Pulmonary artery endothelial cell (primary cell): ENCODE measurements at places on chromosomes 6 and 20. TPM values are rescaled to one million over a fixed set of nuclear protein-coding genes. Genes with fewer than 3 reads are reported as not detected.

The FOXC1 gene
- 12.6 and 13.8 TPM in 2 replicates for total RNA-seq

The CLPSL1 gene
- total RNA-seq = not detected in 2 replicates

The TUBB2B gene
- 2.4 and 5.7 TPM in 2 replicates for total RNA-seq

The PDE10A gene
- 7.1 and 9.8 TPM in 2 replicates for total RNA-seq

The CST8 gene
- not detected in 2 replicates for total RNA-seq

The SIRPG gene
- total RNA-seq = not detected in 2 replicates

The UTRN gene
- 229 and 250 TPM in 2 replicates for total RNA-seq

The CALHM4 gene
- total RNA-seq = 0.13 and 0.28 TPM in 2 replicates

The MEP1A gene
- total RNA-seq = not detected in 2 replicates

The SPTLC3 gene
- total RNA-seq = 0.40 and 0.71 TPM in 2 replicates

The UNC5CL gene
- total RNA-seq = 0.04 and 0.07 TPM in 2 replicates

The NANP gene
- total RNA-seq = 10.0 and 10.2 TPM in 2 replicates

The COL21A1 gene
- total RNA-seq = 0.13 and 1.4 TPM in 2 replicates

The C4A gene
- 0.46 and 1.3 TPM in 2 replicates for total RNA-seq

The EYS gene
- total RNA-seq = under 0.01 TPM in 1 of 2 replicates, not detected in the other

The LY6G6F gene
- not detected in 2 replicates for total RNA-seq

The FOXF2 gene
- not detected in 2 replicates for total RNA-seq

The ALDH8A1 gene
- 0.46 and 1.1 TPM in 2 replicates for total RNA-seq

The PPP1R14C gene
- total RNA-seq = 0.04 TPM in 1 of 2 replicates, not detected in the other

The INSM1 gene
- not detected in 2 replicates for total RNA-seq

The SEL1L2 gene
- total RNA-seq = not detected in 2 replicates

The RNGTT gene
- 14.8 and 23.3 TPM in 2 replicates for total RNA-seq

The LIME1 gene
- total RNA-seq = 1.6 and 2.8 TPM in 2 replicates

The SYCP2L gene
- not detected in 2 replicates for total RNA-seq

The PRR18 gene
- total RNA-seq = not detected in 2 replicates

The PPP1R3G gene
- total RNA-seq = 0.33 and 0.39 TPM in 2 replicates
